ENCODE measurements at places on chromosomes 2 and 18. TPM values are rescaled to one million over a fixed set of nuclear protein-coding genes. Genes with fewer than 3 reads are reported as not detected.

The ANKRD30BL gene
- not detected for total RNA-seq

The RBM44 gene
- 0.47 TPM for total RNA-seq

The RGPD3 gene
- 0.12 TPM for total RNA-seq

The SH3RF3 gene
- total RNA-seq = 9.4 TPM

The UGT1A6 gene
- total RNA-seq = not detected

The DLGAP1 gene
- 0.29 TPM for total RNA-seq

The ERFE gene
- total RNA-seq = not detected

The ALMS1 gene
- 7.7 TPM for total RNA-seq

The PLGLB2 gene
- not detected for total RNA-seq

The GKN1 gene
- total RNA-seq = not detected
